ENCODE measurements at places on chromosomes 7 and 10.

DNA sequence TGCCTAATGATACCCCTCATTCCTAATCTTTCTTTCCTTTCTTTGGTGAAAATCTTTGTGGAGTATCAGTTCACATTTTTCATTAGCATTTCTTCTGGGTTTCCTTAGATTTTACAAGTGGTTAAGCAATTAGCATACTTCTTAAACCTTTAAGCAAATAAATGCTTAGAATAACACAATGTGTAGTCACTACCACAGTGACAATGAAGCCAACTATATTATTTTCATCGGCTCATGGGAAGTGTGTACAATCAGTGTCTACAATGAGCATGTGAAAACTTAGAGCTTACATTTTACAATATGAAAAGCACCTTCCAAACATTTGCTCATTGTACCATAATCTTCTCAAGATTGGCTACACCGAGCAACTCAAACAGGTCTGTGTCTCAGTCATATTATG, 176.2 kb upstream of the PLXNA4 start:
- no peak for DNase-seq

GRCh38 chr10:100006243-100006886, 3.4 kb downstream of the DNMBP start:
- peak; percentile 83 for DNase-seq

DNA sequence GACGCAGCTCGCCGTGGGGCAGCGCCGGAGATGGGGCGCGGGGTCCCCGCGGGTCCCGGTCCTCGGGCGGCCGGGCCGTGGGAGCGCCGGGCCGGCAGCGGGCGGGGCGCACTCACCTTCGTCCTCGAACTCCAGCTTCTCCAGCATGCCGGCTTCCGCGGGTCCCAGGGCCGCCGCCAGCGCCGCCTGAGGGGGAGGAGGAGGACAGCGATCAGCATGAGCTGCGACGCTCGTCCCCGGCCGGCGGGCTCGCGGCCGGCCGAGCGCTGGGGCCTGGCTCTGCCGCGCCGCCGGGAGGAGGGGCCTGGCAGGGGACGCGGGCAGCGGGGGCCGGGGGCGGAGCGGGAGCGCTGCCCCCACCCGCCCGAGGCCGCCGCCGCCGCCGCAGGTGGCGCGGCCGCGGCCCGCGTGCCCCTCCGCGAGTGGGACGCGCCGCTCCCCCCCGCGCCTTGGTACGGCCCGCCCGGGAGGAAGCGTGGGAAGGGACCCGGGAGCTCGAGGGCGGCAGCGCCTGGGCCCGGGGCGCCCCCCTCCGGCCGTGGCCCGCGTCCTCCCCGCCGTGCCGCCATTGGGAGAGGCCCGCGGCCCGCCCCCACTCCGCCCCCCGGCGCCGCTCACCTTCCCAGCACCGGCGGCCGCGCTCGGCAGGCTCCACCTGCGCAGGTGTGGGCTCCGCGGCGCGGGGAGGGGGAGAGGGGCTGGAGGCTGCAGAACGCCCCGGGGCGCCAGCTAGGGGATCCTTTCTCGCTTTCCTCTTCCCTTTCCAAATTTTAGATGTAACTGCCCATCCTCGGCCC, 112.5 kb upstream of the RHEB start:
- DNase-seq = peak; percentile 79

GRCh38 chr10:84256510-84257342, 11.9 kb downstream of the RGR start:
- DNase-seq = peak; percentile 49

Data from hepatic stellate cell (primary cell).